ENCODE measurements at places on chromosomes 16 and 17.
A peak's percentile ranks its signal among the peaks of the same experiment; 100 is the strongest.

DNA sequence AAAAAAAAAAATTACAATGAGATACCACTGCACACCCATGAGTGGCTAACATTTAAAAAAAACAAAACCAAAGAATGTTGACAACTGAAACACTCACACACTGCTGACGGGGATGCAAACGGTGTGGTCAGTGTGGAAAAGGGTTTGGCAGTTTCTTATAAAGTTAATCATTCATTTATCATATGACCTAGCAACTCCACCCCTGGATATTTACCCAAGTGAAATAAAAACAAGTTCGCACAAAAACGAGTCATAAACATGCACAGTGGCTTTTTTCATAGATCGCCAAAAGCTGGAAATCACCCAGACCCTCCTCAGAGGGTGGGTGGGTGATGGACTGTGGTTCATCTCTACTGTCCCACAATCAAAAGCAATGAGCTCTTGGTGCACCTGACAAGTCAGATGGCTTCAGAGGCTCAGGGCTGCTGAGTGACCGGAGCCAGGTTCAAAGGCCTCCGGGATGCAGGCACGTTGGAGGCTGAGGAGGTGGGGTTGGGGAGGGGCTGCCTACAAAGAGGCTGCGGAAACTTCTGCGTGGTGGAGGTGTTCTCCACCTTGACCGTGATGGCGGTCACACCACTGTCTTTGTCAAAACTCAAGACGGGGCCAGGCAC lies 14.2 kb downstream of the RAB40B start:
- DNase-seq, result no peak

DNA sequence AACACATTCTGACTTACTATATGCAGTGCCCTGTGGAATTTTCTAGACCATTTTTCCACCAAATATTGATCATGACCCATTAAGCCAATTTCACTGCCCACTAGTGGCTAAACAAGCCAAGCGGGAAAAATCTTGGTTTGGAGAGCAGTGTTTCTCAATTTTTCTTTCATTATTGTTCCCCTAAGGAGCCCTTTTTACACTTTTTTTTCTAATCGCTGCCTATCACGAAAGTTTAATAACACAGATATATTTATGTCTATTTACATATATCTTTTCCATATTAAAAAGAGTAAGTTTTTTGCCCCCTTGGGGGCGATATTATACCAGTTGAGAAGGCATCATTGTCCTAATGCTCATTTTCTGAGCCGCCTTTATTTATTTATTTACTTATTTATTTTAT lies 10.8 kb upstream of the TLCD3B start:
- DNase-seq, result no peak

- DNase-seq, result no peak
Measured at GRCh38 chr16:19885451-19886072, 914 bp upstream of the GPRC5B start.

GRCh38 chr17:7572338-7572587 lies 7.2 kb upstream of the CD68 start:
- DNase-seq, result no peak

DNA sequence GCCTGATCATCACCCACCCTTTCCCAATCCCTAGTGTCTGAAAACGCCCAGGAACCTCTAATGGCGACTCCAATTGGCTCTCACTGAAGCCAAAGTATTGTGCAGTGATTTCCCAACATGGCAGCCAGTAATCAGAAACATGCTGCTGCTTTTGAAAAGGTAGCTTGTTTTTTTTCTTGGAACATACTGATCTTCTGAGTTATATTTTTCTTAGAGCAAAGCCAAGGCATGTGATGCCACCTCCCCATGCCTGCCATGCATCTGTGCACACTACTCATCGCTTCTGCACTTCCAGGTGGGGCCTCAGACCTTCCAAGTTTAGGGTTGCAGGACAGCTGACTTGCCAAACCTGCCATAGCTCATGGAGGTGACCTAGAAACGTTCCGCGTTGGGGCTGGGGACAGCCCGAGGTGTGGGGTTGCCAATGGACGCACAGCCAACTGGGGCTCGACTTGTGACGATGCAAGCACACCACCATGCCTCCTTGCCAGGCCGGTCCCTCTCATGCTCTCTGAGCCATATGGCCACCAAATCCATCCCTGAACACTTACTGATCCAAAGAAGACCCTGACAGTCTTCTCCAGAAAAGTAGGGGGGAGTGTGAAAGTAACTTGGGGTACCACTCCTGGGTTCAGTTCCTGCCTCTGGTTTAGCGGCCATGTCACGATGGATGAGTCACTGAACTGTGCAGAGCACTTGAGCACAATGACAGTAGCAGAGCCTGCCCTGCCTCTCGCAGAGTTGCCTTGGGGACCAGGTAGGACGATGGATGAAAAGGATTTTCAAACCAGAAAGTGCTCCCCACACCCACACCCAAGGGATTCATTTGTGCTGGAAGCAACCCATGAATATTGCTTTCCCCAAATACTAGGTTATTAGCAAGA lies 155.7 kb downstream of the CCDC182 start:
- DNase-seq, result no peak

DNA sequence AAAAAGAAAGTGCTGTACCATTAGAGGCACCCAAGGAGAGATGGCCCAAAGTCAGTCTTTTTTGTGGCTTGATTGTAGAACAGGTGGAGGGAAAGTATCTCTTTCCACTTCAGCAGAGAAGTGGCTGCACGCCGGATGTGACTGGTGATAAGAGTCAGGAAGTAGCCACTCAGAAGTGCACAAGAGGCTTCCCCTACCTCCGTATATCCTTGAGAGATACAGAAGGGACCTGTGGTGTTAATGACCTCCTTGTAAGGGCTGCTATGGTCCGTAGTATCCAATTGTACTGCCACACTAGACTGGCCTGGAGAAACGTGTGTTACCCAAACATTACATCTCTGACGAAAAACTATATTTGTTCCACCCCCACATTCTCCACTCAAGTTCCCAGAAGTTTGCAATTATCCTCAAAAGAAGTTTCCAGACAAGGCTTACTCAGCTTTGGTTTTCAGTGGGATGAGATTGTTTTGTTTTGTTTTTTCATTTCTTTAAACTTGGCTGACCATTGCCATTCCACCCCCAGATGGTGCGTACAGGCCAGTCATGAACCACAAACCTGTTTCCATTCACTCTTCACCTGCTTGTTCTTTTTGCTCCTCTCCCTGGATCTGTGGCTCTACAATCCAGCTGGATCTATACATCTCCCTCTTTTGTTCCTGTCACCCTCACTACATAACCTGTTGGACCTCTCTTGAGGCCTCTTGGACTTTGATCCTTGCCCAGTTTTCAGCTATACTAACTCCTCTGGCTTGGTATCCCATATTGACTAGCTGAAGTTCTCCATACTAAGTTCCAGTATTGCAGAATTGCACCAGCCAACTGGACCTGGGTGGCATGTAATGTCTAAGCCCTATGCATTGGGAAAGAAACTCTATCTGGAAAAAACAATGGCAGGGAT lies 20.7 kb upstream of the MED13 start:
- DNase-seq, result no peak

DNA sequence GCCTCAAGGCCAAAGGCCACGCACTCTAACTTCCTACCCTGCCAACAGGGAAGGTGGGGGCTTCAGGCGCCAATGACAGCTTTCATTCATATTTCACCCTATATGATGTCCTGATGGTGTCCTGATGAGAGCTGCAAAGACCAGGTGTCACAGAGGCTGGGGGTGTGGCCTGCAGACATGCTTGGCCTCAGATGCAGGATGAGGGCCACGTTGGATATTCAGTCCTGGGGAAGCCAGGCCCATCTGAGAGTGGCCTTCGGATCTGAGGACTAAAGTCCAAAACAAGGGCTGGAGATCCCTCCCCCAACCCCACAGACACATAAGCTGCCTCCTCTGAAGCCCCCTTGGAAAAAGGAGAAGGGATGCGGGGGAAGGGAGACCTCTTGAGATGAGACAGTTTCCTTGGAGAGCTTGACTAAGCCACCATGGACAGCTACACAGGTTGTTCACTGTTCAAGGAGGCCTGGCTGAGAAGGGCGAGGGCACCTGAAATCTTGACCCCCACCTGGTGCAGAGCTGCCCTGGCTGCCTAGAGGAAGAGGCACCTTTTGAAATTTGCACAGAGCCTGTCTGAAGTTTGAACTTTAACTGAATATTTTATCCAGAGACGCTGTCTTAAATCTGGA lies 24.3 kb upstream of the GSG1L start:
- no peak for DNase-seq

- DNase-seq, result no peak
Measured at GRCh38 chr17:44584443-44584842, 27.2 kb downstream of the FZD2 start.

DNA sequence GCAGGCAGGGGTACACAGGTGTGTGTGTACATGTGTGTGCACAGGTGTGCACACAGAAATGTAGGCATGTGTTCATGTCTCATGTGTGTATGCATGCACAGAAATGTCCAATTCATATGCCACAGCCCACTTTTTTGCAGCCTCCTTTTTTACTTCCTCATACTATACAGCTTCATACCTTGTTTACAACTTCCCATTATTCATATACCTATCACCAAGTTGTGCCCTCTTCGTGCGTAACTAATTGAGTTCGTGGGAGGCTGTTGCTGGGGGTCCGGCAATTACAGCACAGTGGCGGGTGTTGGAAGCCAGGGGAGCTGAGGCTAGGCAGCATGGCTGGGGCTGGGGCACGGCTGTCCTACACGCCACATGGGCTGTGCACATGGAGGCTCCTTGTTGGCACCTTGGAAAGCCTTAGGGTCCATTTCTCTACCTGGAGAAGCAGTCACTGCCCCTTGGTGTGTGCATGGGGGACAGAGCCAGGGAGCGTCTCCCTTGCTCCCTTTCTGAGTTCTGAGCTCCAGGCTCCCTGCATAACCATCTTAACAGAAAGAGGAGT lies 266.7 kb downstream of the ENGASE start:
- no peak for DNase-seq

GRCh38 chr16:59463776-59464175 lies 729.7 kb upstream of the GOT2 start:
- DNase-seq, result no peak

DNA sequence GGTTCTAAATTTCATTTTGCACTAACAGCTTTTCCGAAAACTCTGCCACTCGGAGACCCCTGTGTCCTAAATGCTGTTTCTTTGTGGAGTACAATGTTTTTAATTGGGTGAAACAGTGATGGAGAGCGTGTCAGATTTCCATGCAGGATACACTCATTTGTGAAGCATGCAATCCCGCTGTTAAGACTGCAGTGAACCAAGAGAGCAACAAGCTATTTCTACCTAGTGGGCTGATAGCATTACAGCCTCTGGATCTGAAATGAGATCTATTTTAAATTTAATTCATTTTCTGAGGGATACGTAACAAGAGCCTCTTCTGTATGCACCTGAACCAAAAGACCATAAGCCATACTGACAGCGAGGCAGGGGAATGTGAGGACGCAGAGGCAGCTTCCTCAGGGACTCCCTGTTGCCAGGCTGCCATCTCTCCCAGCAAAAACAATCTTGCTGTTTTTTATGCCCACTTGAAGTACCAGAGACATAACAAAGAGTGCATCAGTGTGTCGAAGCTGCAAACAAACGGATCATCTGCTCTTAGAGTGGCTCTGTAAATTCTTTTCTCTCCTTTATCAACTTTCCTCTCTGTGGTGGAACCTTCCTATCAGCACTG lies 199.9 kb upstream of the COX10 start:
- no peak for DNase-seq

DNA sequence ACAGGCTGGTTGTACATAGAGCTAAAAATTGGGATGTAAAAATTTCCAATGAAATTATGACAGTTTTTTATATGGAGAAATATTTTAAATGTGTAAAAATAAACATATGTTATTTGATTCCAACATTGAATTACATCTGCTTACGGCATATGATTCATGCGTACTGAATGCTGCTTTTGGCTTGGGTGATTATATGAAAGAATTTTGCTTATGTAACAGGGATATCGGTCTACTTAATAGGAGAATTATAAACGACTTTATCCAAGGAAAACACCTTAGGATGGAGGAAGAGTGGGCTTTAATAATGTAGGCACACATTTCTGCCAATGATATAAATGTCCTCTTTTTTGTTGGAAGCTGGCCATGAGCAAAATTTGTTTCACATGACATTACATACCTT lies 197.3 kb upstream of the GOT2 start:
- no peak for DNase-seq

GRCh38 chr16:11393861-11394592 lies 48.8 kb downstream of the RMI2 start:
- DNase-seq, result no peak

- DNase-seq, result no peak
Measured at GRCh38 chr16:57042157-57043111, 49.9 kb upstream of the CPNE2 start.

- DNase-seq, result no peak
Measured at GRCh38 chr17:19346351-19347255, 15.9 kb downstream of the B9D1 start.

GRCh38 chr17:3602499-3602898 lies 6.7 kb downstream of the TRPV1 start:
- no peak for DNase-seq

DNA sequence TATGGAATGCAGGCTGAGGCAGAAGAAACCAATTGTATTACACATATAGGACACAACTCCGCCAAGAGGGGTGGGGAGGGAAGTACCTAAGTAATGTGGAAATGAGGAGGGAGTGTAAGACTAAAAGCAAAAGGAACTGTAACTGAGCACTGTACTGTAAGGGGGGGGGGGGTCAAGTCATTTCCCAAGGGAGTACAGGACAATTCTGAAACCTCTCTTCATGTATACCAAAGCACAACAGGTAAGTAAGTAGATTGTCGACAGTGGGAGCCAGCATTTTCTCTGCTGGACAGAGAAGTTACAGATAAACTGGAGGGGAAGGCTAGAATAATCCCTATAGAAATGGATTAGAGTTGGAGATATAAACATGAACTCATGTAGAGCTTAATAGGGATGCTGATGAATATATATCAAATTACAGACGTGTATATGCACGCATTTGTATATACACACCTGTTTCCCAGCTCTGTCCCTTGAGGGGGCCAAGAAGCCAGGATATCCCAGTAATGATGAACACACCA lies 6.4 kb downstream of the USP22 start:
- no peak for DNase-seq

GRCh38 chr16:79561729-79562128 lies 38.8 kb downstream of the MAF start:
- no peak for DNase-seq

- DNase-seq, result no peak
Measured at GRCh38 chr17:61570118-61570517, 20.9 kb downstream of the NACA2 start.

GRCh38 chr17:79444198-79444597 lies 166.7 kb downstream of the RBFOX3 start:
- DNase-seq, result no peak

GRCh38 chr17:15263206-15263579 lies 1.9 kb downstream of the PMP22 start:
- peak; percentile 81 for DNase-seq
